ENCODE measurements at places on chromosomes 2 and 18. TPM values are rescaled to one million over a fixed set of nuclear protein-coding genes. Genes with fewer than 3 reads are reported as not detected.

GTF3C2 gene
- 27.5 TPM for total RNA-seq

DNA sequence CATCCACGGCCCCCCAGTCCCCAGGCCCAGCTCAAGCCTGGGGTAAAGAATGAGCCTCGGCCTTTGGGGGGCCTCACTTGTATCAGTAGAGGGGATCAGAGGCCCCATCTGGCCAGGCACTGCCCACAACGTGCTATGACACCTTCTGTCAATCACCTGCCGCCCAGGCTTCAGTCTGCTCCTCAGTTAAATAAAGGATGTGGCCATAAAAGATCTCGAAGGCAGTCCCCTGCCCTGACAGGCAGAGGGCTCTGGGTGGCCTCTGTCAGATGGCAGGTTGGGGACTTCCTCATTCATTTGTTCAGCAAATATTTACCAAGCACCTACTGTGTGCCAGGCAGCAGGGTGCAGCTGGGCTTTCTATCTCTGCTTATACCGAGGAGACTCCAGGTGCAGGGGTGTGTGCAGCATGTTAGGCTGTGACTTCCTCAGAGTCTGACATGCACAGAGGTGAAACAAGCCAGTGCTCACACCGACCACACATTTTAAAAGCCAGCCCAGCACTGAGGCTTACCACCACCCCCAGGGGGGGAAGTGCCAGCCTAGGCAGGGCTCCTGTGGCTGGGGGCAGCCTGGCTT lies 166.4 kb downstream of the GALNT1 start:
- no peaks in the 10 kb centered on the region for H3K36me3 ChIP-seq
- no peak for DNase-seq
- H3K27ac ChIP-seq: no peak overlapping the region
- no peaks in the 10 kb centered on the region for H3K27me3 ChIP-seq
- H3K4me3 ChIP-seq: no peak overlapping the region

DNA sequence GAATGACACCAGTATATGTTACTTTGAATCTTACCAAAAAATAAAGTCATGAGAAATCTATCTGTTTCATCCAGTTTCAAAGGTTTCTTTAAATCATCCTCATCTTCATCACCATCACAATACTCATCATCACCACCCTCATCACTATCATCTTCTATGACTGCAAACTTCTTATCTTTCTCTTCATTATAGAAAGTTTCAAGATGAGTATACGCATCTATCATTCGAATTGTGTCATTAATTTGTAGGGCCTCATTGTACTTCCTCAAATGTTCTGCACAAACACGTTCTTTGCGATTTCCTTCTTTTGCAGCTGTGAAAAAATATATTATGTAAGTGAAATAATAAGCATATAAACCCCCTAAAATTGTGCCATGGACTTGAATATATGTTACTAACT lies 34.1 kb upstream of the FAP start:
- no peak overlapping the region for H3K27ac ChIP-seq
- DNase-seq: no peak
- no peaks in the 10 kb centered on the region for H3K27me3 ChIP-seq
- peaks cover 56% of the 10 kb centered on the region for H3K36me3 ChIP-seq
- H3K4me3 ChIP-seq: no peak overlapping the region

DNA sequence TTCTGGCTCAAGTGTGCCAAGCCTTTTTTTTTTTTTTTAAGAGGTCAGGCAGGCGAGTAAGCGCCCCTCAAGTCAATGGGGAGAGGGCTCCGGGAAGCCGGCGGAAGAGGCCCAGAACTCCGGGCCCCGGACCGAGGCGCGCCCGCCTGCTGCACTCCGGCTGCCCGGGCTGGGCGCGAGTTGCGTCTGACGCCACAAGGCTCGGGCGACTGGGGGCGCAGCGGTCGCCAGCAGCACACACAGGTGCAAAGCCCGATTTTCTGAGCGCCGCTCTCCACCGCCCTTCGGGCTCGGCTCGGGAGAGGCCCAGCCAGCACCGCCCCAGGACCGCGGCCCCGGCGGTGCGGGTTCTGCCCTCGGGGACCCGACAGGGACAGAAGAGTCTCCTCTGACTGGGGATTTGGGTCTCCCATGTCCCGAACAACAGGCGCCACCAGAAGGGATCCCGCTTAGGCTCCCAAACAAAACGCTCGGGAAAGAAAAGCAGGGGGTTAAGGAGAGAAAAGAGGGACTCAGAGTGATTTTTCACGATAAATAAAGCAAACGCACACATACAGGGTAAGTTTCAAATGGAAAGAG lies 787 bp downstream of the ERBB4 start:
- H3K36me3 ChIP-seq: no peaks in the 10 kb centered on the region
- H3K27me3 ChIP-seq: peaks cover 49% of the 10 kb centered on the region
- peak overlapping the region; percentile 59 for H3K4me3 ChIP-seq
- peaks cover 36% of the 10 kb centered on the region for H3K4me1 ChIP-seq
- no peak overlapping the region for H3K27ac ChIP-seq

ASB18 gene
- not detected for total RNA-seq

Data from esophagus muscularis mucosa (tissue), 4 donors.